ENCODE measurements at places on chromosomes 3 and 15.

GRCh38 chr3:48180531-48181253, 7.5 kb downstream of the CDC25A start:
- no peak for DNase-seq

GRCh38 chr3:110198717-110199587, 861.6 kb upstream of the DPPA4 start:
- no peak for DNase-seq

DNA sequence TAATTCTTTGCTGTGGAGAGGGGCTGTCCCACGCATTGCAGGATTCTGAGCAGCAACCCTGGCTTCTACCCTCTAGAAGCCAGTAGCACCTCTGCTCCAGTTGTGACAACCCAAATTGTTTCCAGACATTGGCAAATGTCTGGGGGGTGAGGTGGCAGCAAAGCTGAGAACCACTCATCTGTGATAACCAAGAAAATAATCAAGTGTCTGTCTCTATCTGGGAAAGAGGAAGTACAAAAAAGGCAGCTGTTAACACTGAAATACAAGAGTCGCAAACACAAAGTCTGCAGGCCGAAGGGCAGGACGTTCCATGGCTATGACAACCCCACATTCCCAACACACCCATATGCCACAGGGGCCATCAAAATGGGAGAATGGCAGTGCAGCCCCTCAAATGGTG, 42.2 kb upstream of the GNB5 start:
- DNase-seq = no peak

DNA sequence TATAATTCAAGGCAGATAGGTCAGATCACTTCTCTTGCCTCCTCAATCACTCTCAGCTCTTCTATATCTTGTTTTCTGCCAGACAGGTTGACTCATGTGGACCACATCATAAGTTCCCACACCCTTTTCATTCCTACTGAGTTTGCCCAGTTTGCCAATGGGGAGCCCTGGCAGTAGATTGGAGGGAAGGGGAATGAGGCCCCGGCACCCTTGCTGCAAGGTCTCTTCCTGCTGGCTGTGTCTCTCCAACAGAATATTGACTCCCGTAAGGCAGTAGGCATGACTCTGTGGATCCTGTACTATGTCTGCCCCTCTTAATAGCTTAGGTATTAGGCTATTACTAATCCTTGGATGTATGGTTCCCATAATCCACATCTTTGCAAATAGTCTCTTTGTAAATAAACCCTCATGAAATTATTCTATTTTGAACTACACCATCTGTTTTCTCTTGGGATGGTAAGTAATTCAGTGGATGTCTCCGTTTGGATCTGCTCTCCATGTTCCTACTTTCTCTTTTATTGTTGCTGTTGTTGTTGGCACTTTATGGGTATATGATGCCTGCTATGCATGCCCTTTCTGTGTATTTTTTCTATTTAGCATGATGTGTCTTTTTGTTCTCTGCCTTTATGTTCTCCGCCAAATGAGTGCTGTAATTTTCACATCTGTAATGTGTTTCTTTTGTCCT, 65.5 kb upstream of the DCBLD2 start:
- no peak for DNase-seq

DNA sequence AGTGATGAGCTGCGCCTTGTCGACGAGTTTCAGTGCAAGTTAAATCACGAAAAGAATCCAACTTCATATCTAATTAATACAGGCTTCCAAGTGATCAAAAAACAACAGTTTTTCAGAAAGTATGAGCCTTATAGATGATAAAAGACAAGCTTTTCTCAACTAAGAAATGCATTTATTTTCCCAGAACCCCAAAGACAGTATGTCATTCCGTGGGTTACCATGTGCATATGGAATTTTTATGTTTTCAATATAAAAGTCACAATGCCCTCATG, 442.8 kb downstream of the MAGI1 start:
- no peak for DNase-seq

DNA sequence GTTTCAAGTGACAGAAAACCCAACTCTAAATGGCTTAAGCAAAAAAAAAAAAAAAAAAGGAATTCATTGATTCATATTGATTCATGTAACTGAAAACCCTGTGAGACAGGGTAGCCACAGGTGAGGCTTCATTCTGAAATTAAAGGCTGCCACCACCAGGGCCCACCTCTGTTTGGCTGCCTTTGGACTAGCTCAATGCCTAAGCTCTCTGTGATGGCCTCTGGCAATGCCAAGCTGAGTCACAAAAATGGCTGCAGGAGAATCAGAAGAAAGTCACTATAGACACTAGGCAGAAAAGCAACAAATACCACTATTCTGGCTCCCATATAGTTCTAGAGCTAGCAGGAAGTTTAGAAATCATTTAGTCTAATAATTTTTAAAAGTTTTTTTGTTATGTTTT, 38.2 kb upstream of the GYG1 start:
- no peak for DNase-seq

- no peak for DNase-seq
These were observed 126.8 kb upstream of the SUCLG2 start for GRCh38 chr3:67781218-67781617.

DNA sequence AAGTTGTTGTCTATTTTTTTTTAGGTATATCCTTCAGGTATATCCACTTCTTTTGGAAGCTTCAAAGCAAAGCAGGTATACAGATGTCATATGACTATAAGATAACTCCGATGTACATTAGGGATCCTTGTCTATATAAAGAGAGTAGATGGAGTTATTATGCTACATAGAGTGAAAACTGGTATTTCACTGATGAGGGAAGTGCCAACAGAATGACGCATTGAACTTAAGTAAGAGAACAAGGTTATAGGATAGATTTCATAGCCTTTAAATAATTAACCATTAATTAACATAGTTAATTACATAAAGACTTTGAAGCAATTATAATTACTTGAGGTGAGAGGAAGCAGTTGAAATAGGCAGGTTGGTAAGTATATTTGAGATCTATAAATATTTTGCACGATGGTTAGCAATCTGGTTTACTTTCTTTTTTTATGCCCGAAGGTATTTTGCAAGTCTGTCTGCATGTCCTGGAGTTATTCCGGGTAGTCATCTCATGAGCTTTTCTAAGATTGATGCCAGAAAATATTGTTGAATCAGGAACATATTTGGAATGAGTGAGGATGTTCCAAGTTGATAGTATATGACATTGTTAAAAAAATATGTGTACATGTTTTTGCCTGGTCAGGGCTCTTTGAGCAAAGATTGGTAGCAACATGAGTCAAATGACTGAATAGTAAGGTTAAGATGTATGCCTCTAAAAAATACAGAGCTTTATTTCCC, 299.5 kb upstream of the KCNMB2 start:
- DNase-seq = no peak

- no peak for DNase-seq
These were observed 53.7 kb upstream of the XCR1 start for GRCh38 chr3:46080969-46081345.

DNA sequence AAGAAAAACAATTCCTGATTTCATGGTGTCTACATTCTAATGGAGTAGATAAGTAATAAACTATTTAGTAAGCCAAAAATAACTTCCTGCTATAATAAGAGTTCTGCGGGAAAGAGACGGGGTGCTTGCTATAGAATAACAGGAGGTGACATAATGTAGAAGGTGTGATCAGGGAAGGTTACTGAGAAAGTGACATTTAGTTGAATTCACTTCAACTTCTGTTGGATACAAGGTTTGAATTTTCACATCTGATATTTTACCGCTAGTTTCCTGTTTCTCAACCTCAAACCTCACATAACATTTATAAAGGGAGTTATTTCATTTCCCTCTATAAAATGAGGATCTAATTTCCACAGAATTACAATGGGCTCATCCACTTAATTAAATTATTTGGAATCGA, 102.3 kb upstream of the GBE1 start:
- DNase-seq = no peak

- no peak for DNase-seq
These were observed 33.5 kb downstream of the POLR2M start for GRCh38 chr15:57740048-57740447.

DNA sequence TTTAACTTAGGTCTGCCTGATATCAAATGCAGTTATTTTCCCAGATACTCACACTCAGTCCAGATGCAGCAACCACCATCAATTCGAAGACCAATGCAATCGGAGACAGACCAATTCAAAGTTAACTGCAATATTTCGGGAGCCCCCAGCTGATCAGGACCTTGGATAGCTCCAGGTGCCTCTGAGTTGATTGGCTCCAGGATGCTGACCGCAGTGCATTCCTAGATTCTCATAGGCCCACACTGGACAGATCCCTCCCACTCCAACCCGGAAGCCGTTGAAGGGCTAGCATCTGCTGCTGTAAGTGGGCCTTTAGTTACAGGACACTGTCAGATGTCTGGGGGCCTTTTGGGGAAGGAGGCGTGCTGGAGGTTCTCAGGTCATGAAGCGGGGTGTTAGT, 89.5 kb upstream of the ATP2B2 start:
- no peak for DNase-seq

DNA sequence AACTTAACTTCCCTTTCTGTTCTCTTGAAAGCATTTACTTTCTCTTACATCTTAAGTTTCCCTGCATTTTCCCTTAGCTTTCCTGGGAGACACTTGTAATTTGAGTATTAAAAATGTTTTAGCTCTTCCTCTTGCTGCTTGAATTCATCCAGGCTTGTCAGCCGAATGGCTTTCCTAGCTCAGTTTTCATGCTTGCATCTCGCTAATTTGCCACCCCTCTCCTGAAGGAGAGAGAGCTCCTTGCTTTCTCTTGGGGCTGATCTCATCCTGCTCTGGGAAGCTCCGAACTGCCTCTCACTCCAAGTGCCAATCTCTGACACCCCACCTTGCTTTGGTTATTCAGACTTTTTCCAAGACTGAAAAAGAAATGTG, 374.6 kb upstream of the TBL1XR1 start:
- DNase-seq = no peak

DNA sequence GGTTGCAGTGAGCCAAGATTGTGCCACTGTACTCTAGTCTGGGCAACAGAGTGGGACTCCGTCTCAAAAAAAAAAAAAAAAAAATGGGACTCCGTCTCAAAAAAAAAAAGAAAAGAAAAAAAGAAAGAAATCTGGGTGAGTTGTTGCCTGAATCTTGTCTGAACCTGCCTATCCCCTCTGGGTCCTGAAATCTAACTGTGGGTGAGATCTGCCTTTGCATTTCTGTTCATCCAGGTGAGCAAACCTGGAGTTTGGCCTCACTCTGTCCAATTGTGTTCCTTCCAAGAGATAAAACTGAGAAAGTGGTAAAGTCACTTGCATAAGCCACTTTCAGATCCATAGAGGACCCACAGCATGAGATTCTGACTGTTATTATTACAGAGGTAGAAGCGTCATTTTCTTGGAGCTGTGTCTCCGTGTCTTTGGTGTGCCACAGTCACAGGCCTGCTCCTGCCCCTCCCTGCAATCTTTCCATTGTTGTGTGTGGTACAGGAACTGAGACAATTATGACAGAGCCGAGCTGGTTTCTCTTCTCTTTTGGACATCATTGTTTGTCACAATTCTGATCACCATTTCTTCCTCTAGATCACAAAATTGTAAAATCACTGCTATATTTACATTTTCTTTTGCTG, 235.9 kb downstream of the LPP start:
- DNase-seq = no peak

DNA sequence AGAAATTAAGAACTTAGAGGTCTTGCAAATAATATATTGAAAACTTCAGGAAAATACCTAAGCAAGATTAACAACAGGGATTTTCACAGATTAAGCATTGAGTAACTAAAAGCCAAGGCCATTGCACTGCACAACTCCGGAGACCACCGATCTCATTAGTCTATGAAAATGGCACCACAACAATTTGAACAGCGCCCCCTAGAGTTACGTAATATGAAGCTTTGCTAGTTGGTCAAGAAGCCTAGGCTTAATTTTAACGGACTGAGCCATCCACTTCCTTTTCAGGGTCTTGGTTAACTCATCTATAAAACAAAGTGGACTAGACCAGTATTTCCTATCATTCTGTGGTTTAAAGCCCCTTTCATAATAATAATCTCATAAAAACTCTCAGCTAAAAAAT, 24.8 kb downstream of the TMEM212 start:
- DNase-seq = no peak

DNA sequence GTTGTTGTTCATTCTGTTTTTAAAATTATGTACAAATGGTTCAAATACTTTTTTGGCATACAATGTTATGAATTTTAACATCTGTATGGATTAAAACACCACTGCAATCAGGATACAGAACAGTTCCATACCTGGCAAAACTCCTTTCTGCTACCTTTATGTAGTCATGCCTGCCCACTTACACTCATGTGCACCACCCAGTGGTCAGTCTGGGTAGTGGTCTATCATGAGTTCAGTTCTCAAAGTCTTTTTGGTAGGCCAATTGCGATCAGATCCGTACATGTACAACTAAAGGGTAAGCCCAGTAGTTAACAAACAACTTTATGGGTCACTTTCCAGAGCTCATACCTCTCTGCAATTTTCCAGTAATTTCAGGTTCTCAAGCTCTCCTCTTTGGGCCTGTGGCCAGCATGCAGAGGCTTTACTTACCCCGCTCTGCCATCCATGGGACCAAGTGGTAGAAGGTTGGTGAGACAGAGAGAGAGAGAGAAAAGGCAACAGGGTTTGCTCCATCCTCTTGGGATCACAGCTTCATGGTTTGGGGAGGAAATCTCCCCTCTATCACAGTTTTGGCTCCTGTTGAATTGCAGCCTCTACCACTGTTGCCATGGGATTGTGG, 63.9 kb upstream of the FAM98B start:
- DNase-seq = peak; percentile 26

DNA sequence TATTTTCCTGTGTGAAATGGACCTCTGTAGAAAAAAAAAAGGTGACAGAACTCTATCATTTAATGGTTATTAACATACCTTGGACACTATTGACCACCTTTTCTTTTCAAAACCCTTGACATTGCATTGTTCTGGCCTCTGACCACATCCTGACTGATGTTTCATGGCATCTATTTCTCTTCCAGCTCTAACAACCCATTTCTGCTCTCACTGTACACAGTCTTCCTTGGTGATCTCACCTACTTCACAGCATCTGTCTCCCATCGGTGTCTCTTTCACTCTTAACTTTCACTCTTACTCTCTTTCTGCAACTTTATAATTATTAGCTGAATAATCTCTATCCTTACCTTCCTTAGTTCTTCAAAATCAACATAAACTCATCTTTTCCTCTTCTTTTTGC, 217.4 kb upstream of the CD96 start:
- no peak for DNase-seq

DNA sequence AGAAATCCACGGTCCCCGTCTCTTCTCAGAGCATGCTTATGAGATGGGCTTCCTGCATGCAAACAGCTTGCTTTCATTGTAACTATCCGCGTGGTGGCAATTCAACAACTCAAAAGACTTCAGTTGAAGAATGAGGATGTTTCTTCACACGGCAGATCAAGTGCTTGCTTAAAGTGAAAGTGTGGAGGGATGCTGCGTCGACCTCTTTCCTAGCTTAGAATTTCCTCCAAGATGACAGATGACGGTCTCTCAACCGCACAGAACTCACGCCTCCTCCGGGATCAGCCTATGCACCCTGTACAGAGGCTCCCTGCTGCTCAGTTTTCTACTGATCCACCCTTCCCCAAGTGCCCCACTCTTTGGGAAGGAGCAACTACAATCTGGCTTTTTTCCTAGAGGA, 47.8 kb downstream of the PCSK6 start:
- DNase-seq = no peak

DNA sequence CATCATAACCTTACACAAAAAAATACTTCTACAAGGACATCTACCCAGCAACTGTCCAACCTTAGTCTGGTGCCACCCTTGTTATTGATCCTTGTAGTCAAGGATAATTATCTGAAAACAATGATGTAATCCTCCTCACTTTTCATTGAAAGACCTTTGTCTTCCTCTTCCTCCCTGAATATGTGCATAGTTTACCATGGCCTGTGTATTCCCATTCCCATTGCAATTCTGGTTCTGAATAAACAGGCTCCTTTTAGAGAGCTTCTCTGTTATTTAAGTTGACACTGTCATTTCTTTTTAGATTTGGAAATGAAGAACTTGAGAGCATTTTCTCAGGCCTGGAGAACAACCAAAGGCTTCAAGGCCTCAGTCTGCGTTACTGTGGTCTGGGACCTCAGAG, 53.3 kb upstream of the RNF7 start:
- no peak for DNase-seq
